ENCODE measurements at places on chromosomes 11 and 22. TPM values are rescaled to one million over a fixed set of nuclear protein-coding genes. Genes with fewer than 3 reads are reported as not detected.

DNA sequence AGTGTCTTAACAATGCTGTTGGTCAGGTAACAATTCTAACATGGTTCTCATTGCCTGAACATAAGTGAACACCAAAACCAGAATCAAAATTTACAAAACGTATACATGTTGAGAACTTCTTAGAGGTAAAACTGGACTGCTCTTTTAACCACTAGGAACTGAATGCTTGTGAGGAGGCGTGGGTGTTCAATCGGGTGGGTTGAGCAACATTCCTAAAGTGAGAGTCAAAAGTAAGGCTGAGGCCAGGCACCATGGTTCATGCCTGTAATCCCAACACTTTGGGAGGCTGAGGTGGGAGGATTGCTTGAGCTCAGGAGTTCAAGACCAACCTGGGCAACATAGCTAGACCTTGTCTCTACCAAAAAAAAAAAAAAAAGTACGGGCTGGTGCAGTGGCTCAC, 11.5 kb downstream of the PPME1 start:
- H3K4me3 ChIP-seq, result no peak overlapping the region
- H3K4me1 ChIP-seq, result no peaks in the 10 kb centered on the region
- no peak for DNase-seq

GRCh38 chr11:134994431-134994830, 582.4 kb upstream of the B3GAT1 start:
- DNase-seq, result no peak
- no peak overlapping the region for H3K27ac ChIP-seq
- H3K4me1 ChIP-seq, result no peaks in the 10 kb centered on the region
- peaks cover 15% of the 10 kb centered on the region for H3K27me3 ChIP-seq

DNA sequence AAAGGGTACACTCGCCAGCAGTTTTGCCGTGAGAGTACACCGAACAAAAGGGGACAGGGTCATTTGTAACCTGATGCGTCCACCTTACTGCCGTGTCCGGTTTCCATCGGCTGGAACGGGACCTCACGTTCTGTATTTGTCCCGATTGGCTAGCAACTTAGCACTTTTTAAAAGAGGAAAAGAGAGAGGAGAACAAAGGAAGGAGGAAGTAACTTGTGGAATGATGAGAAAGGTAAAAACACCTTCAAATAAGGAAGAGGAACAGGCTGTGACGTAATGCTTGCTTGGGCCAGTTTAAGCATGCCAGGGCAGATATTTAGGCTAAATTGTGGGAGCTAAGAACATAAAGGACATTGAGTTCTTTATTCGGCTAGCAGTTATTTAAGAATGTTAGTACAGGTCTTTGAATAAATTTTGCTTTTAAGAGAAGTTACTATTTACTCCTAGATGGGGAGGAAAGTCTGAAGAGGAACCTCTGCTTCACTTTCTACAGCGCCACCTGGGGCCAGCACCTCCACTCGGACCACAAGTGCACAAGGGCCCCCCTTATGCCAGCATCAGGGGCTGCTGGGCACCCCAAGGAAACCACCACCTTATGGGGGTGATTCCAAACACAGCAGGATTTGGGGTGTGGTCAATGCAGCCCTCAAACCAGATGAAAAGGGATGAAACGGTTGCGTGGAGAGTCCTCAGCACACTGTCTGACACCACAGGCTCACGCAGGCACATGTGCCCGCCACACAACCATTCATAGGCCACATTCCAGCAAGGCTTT, 5.8 kb downstream of the ARSA start:
- peaks cover 4% of the 10 kb centered on the region for H3K4me1 ChIP-seq
- peak overlapping the region; percentile 85 for H3K27ac ChIP-seq
- H3K27me3 ChIP-seq, result no peaks in the 10 kb centered on the region
- DNase-seq, result peak; percentile 65
- H3K36me3 ChIP-seq, result no peaks in the 10 kb centered on the region

- H3K27ac ChIP-seq, result no peak overlapping the region
- DNase-seq, result no peak
- H3K4me1 ChIP-seq, result no peaks in the 10 kb centered on the region
- no peaks in the 10 kb centered on the region for H3K36me3 ChIP-seq
- no peak overlapping the region for H3K4me3 ChIP-seq
These were observed 56.2 kb downstream of the OTOG start for GRCh38 chr11:17603056-17603825.

DNA sequence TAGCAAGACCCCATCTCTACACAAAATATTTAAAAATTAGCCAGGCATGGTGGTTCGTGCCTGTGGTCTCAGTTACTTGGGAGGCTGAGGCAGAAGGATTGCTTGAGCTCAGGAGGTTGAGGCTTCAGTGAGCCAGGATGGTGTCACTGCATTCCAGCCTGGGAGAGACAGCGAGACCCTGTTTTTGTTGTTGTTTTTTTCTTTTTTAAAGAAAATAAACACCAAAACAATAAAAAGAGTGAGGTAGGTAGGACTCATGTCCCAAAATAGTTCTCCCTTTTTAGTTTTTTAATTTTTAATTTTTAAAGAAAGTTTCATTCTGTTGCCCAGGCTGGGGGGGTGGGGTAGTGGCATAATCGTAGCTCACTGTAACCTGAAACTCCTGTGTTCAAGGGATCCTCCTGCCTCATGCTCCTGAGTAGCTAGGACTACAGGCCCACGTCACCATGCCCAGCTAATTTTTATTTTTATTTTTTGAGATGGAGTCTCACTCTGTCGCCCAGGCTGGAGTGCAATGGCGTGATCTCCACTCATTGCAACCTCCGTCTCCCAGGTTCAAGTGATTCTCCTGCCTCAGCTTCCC, 25.5 kb upstream of the MALAT1 start:
- peaks cover 29% of the 10 kb centered on the region for H3K4me1 ChIP-seq
- H3K4me3 ChIP-seq, result no peak overlapping the region
- no peaks in the 10 kb centered on the region for H3K27me3 ChIP-seq
- DNase-seq, result no peak
- H3K27ac ChIP-seq, result peak overlapping the region; percentile 96

DNA sequence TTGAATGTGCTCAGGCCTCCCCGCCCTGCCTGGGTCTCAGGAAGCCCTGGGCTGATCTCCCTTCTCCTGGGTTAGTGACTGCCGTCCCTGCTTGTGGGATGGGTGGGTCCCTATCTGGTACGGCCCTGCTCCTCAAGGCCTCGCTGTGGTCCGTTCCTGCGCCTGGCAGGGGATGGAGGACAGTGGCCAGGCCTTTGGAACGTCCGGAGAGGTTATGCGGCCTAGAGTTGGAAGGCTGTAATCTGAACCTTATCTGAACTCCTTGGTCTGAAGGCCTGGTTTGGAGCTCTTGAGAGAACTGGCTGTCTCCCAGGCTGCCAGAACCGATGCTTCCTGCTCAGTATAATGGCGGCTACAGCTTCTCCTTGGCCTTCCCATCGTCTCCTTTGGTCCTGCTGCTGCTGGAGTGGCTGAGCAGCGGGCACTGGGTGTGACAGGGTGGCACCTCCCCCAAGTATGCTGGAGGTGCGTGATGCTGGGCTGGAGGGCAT, 72.8 kb downstream of the FLI1 start:
- peaks cover 4% of the 10 kb centered on the region for H3K4me1 ChIP-seq
- no peak for DNase-seq
- no peak overlapping the region for H3K27ac ChIP-seq
- H3K4me3 ChIP-seq, result no peak overlapping the region
- H3K36me3 ChIP-seq, result no peaks in the 10 kb centered on the region
- no peaks in the 10 kb centered on the region for H3K27me3 ChIP-seq

GRCh38 chr22:42994917-42995562, 19.9 kb downstream of the PACSIN2 start:
- peaks cover 87% of the 10 kb centered on the region for H3K4me1 ChIP-seq
- H3K27me3 ChIP-seq, result no peaks in the 10 kb centered on the region
- peak overlapping the region; percentile 8 for H3K4me3 ChIP-seq

The MS4A15 gene
- not detected for total RNA-seq

The TYR gene
- total RNA-seq, result not detected

The TMX2 gene
- total RNA-seq, result 86.7 TPM

The LYVE1 gene
- 8.2 TPM for total RNA-seq

All from transverse colon (tissue), 4 donors.